WTC11 (cell line): ENCODE measurements at places on chromosomes 5 and 9. TPM values are rescaled to one million over a fixed set of nuclear protein-coding genes. Genes with fewer than 3 reads are reported as not detected.

OR5C1 gene
- not detected in 3 replicates for total RNA-seq

SH3TC2 gene
- total RNA-seq = 0.18 to 0.78 TPM (median 0.61 TPM) in 3 replicates

TNC gene
- total RNA-seq = 3.3 to 4.5 TPM (median 3.6 TPM) in 3 replicates

EPB41L4A gene
- 5.2 to 8.3 TPM (median 6.5 TPM) in 3 replicates for total RNA-seq

UBTD2 gene
- total RNA-seq = 22.7 to 26.2 TPM (median 25.9 TPM) in 3 replicates

IFNW1 gene
- not detected in 3 replicates for total RNA-seq

ANKRD31 gene
- total RNA-seq = 0.09 to 0.18 TPM (median 0.09 TPM) in 3 replicates

GRCh38 chr5:141196363-141196762 lies 3.1 kb upstream of the PCDHB11 start:
- no peak for DNase-seq

DNA sequence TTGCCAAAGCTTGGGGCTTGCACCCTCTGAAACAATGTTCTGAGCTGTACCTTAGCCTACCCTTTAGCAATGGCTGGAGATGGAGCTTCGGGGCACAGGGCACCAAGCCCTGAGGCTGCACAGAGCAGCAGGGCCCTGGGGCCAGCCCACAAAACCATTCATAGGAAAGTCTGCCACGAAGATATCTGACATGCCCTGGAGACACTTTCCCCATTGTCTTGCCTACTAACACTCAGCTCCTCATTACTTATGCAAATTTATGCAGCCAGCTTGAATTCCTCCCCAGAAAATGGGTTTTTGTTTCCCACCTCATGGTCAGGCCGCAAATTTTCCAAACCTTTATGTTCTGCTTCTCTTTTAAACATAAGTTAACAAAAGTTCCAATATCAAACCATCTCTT lies 105.7 kb downstream of the DTWD2 start:
- no peak for DNase-seq

DNA sequence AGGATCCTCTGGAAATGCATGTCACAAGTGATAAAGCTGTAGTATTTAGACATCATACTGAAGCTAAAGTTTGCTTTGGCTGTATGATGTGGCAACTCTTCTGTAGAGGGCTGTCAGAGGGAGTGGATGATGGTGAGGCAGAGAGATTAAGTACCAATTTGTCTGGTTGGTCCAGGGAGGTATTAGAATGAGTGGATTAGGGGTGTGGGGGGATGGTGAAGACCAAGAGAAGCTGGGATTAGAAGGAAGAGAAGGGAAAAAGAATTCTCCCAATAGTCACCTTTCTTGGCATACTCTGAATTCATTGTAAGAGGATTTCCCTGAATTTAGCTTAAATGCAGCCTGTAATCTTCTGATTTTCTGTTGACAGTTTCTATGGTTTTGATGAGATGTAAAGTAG lies 3.6 kb downstream of the PCDHAC2 start:
- no peak for DNase-seq

DNA sequence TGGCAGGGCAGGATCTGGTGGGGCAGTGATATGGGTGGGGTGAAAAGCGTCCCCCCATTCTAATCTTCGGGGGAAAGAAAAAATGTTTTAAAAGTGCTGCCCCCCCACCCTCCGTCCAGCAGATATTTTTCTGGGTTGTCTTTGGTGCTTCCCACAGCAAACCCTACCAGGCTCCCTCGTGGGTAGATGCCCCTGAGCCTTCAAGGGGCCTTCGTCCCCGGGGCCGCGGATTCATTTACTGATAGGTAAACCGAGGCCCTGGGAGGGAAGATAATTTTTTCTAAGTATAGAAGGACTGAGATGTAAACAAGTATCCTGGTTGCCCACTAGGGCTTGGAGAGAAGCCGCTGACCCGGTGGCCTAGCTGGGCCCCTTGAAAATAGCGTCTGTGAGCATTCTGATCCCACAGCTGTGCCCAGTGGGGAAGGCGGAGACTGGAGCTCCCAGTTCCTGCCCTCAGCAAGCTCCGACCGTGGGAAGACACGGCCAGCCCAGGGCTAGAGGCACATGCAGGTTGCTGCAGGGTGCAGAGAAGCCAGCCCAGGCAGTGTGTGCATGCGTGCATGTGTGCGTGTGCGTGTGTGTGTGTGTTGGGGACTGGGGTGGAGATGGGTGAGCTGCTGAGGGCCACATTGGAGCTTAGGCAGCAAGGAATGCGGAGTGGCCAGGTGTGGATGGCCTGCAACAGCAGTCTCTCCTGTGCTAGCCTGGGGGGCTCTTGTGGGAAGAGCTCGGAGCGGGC lies 6.0 kb upstream of the RXRA start:
- DNase-seq = no peak

DNA sequence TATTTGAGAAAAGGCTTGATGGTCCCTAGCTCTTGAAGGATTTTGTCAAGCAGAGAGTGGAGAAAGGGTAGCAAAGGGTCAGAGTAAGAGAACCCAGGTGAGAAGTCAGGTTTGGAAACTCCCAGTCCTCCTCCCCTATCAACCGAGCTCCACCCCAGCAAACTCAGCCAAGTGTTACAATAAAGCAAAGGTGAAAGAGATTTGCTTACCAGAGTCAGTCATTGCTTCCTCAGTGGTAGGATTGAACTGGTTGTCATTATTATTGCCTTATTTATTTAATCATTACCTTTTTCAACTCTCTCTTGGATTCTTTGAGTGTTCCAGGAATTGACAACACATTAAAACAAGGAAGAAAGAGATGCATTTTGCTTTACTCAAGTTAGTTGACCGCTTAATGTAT lies 80.5 kb downstream of the RFK start:
- DNase-seq = no peak

- no peak for DNase-seq
These were observed 9.9 kb downstream of the PAPPA start for GRCh38 chr9:116163293-116164055.

DNA sequence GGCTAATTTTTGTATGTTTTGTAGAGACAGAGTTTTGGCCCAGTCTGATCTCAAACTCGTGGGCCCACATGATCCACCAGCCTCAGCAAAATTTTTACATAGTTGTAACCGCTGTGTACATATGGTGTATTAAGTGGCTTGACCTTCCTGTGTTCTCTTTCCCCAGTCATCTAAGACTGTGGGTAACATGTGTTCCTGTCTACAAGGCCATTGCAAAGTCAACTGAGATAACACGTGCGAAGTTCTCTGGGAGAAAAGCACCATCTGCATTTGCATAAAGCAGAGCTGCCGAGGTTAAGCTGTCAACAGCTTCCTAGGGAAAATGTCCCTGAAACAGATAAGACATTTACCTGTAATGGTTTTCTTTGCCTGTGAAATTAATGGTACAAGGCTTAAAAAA lies 273.7 kb downstream of the FANCC start:
- no peak for DNase-seq

- DNase-seq = no peak
These were observed 866.0 kb downstream of the PTPRD start for GRCh38 chr9:9746826-9747225.

- no peak for DNase-seq
These were observed 17.6 kb downstream of the FLT4 start for GRCh38 chr5:180631549-180632383.

GRCh38 chr9:126856326-126856877 lies 4.0 kb upstream of the ZBTB34 start:
- no peak for DNase-seq

DNA sequence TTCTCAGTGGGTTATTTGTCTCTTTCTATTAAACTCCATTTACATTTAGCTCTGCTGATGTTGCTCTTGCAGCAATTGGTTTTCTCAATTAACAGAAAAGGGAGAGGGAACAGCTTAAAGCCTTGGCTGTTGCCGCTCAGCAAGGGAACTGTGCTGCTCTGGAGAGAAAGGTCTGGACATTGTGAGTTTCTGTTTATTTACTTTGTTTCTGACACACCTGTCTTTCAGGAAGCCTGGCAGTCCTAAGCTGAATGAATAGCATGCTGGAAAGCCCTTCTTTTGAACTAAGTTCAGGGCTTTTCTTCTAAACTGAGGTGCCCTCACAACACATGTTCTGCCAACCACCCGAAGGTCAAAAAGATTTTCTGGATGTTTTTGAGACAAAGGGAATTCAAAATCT lies 491.9 kb downstream of the PDE4D start:
- DNase-seq = no peak

DNA sequence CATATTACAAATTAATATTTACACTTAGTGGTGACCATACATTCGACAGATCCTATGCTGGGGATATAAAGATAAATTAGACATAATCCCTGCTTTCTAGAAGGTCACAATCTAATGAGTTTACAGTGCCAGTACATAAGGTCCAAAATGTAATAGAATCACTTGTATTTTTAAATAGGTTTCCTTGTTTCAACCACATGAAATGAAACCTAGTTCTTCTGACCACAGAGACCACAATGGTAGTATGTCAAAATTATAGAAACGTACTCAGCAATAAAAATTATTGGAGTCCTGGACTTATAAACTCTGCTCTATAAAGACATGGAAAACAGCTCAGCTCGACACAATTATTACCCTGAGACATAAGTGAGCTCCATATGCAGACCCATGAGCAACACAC lies 444.3 kb downstream of the SPOCK1 start:
- DNase-seq = no peak

DNA sequence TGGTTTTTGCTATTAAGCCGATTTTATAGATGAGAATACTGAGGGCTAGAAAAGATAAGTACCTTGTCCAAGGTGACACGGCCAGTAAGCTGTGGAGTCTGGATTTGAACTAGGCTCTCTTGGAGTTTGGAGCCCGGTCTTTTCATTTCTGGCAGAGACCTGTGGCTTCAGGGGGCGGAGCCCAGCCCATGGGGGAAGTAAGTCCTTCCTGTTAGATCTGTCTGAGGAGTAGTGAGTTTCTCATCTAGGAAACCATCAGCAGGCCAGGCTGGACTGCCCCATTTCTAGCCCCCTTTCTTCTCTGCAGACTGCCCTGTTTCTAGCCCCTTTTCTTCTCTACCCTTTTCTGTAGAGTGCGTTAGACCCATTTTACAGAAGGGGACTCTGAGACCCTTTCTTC lies 521 bp upstream of the PTGS1 start:
- DNase-seq = no peak

DNA sequence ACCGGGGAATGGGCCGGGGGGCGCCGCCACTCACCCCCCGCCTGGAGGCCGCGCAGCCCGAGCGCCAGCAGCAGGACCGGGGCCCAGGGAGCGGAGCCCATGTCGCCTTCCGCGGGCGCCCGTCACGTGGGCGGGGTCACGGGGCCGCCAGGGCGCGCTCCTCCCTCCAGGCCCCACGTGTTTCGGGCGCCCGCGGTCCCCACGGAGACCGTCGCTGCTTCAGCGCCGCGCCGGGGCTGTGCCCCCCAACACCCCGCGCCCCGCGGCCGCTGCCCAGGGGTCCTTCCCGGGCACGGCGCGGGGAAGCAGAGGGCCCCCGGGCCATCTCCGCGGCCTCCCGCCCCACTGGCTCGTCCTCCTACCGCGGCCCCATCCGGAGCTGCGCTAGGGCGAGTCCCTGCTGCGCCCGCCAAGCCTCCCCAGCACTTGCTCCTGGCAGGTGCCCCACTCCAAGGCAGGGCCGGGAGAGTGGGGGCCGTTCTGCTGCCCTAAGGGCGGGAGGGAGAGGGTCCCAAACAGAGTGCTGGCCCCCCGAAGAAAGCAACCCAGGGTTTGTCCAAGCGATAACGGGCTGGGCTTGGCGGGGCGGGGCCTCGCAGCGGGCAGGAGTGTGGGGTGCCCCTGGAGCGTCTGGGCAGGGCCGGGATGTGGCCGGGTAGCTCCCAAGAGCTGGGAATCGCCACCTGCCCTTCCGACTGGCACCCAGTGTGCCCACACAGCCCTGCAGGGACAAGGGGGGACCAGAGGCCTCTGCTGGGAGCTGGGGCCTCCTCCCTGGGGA lies at the start of gene DPP7:
Gene DPP7, minus strand, starts transcription at position 121 of the 781 bp plus-strand sequence. Its CDS starts 20 bp downstream, at position 101.
- no peak for DNase-seq

GRCh38 chr9:98992107-98992884 lies 48.6 kb downstream of the COL15A1 start:
- DNase-seq = no peak

DNA sequence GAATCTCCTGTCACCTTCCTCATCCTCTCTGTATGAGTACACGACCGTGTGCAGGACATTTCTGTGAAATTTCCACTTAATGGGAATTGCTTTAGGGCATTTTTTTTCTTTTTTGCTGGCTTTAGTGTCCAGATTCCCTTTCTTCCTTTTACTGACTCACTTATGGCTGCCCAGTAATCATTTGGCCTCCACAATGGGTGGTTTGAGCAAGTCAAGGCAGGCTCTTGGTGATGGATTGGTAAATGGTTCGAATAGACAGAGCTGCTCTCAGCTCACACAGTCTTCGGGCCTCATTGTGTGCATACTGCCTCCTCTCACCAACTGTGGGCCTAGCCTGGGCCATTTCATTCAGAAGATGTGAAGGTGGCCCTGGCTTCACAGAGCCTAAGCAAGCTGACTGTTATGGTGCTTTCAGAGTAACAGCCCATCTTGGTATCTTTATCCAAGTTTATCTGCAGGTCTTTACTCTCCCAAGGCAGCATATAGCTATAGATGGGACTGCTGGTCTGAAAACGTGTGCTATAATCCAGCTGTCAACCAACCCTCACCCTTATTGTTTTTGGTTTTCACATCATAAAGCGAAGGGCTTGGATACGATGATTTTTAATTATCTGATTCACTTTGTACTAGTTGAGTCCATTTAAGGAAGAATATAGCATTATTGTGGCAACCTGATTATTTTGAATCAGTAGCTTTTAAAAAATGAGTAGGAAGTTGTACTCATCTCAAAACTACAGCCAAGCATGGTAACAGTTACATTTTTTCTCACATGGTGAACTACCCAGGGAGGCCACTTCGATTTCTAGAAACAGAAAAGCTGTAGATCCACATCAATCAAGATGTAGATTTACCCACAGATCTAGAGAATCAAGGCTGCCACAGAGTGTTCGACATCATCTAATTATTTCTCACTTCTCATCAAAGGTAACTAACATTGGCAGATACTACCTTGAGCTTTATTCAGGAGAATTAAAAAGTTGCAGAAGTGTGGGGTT lies 50.4 kb upstream of the CKMT2 start:
- DNase-seq = no peak

- DNase-seq = no peak
These were observed 243.3 kb upstream of the ACTBL2 start for GRCh38 chr5:57725658-57726504.

DNA sequence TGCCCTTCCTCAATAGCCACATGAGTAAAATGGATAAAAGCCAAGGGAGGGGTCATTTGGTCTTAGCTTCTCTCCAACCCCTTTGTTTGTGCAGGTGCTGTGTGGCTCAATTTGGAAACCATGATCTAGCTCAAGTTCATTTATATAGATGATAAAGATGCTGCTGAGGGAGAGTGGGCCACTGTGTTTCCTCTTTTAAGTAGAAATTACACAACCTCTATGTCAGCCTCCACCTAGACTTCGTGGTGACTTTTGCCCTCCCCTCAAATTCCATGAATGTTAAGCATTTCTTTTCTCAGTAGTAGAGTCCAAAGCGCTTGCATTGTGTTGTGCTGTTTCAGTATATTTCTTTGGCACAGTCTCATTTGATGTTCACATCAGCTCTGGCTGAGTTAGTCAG lies 241.4 kb downstream of the ARHGAP26 start:
- no peak for DNase-seq
